ENCODE measurements at places on chromosomes 16 and 17.

DNA sequence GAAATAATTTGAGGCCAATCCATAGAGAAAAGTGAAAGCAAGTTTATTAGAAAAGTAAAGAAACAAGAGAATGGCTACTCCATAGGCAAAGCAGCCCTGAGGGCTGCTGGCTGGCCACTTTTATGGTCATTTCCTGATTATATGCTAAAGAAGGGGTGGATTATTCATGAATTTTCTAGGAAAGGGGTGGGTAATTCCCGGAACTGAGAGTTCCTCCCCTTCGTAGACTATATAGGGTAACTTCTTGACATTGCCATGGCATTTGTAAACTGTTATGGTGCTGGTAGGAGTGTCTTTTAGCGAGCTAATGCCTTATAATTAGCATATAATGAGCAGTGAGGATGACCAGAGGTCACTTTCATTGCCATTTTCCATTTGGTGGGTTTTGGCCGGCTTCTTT is 4.4 kb downstream of the DHRS7B start:
- no peak for DNase-seq

GRCh38 chr16:29256501-29256981 is 150.0 kb downstream of the NPIPB11 start:
- DNase-seq = no peak

DNA sequence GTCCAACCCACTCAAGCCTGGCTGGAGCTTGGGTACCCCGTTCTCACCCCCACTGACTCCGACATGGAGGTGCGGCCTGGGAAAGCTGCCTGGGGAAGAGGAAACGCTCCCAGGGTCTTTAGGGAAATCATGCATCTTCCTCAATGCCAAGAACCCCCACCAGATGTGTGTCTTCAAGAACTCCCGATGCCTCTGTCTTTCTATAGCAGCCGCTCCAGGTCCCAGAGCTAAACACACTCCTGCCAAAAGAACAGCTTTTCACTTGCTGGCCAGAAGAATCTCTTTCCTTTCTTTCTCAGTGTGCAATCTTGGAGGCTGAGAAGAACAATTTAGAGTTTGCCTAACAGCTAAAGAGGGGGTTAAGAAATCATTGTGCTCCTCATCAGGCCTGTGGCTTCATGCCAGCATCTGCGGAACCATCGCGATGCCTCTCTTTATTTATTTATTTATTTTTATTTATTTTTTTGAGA is 41.1 kb upstream of the MTSS2 start:
- DNase-seq = peak; percentile 96

DNA sequence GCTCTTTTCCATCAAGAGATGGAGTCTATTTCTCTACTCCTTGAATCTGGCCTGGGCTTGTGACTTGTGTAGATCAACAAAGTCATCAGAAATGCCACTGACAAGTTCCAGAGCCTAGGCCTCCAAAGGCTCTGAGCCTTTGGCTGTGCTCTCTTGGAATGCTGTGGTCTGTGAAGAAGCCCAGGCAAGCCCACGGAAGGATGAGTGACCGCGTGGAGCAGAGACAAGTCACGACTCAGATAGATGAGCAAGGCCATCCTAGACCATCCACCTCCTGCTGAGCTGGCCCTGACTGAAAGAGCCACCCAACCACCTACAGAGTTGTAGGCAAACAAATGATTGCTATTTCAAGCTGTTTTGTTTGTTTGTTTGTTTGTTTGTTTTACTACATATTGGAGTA is 11.6 kb upstream of the ICAM2 start:
- no peak for DNase-seq

GRCh38 chr17:40093580-40094201 is 6.7 kb downstream of the NR1D1 start:
- DNase-seq = peak; percentile 32

DNA sequence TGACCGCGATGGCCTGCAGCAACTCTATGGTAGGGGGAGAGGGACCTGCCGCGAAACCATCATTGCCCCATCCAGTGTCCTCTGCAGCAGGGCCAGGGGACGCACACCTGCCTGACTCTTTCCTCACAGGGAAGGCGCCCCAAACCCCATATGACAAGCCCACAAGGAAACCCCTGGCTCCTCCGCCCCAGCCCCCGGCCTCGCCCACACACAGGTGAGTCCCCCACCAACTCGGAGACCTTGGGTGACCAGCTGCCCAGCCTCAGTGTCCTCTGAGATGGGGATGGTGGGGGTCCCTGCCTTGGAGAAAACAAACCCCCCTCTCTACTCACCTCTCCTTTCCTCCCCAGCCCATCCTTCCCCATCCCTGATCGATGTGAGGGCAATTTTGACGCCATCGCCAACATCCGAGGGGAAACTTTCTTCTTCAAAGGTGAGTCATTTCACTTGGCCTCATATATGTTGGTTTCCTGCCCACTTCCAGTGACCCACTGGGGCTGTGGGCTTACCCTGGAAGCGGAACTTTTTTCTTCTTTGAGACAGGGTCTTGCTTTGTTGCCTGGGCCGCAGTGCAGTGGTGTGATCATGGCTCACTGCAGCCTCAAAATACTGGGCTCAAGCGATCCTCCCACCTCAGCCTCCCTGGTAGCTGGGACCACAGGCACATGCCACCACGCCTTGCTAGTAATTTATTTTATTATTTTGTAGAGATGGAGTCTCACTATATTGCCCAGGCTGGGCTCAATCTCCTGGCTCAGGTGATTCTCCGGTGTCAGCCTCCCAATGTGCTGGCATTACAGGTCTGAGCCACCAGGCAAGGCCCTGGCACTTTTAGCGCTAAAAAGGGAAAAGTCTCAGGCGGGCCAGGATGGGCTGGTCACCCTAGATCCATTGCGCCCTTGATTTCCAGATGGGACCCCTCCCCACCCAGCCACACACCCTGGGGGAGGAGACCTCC is 8.0 kb upstream of the IL32 start:
- no peak for DNase-seq

- no peak for DNase-seq
These were observed 19.5 kb downstream of the LRRC75A start for GRCh38 chr17:16472539-16472938.

DNA sequence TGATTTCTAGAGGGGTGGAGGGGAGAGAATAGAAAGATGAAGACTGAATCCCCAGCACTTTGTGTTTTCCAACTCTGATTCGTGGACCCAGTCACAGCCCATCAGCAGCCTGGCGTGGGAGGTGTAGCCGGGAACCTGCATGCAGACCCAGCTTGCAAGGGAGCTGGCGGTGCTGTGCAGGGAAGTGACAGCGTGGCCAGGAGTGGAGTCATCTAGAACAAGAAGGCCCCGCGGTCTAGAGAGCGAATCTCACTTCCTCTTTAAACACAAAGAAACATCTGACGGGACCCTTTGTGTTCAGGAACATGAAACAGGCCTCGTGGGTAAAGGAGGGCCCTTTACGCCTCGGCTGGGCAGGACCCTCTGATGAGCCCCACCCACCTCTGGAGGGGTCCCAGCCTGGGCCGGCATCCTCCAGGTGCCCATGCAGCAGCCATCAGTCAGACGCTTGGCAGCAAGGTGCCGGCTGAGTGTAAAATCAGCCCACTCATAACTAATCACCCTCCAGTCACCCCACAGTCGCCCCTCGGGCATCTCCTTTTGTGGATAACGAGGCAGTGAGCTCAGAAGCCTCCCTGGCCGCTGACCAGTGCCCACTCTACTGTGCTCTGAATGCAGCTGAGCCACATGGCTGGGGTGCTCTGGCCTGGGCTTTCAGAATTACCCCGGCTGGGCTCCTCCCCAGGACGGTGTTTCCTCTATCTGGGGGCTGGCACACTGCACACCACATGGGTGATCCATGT is 4.4 kb downstream of the SNAI3 start:
- peak; percentile 41 for DNase-seq

DNA sequence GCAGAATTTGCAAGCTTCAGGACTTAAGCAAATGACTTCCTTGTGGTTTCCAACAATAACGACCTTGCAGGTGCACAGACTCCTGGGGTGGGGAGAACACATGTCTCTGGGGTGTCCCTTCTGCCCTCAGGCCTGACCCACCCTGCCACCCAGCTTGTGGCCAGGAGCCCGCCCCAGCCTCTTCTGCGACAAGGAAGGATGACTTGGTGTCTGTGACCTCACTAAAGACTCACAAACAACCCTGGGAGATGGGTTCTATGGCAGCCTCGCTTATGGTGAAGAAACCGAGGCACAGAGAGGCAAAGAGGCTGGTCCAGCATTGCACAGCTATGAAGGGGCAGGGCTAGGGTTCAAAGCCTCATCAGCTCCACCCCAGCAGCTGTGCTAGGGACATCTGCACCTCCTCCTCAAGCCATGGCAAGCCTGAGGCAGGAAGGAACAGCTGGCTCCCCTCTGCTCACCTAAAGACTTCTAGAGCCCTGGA is 2.6 kb downstream of the ATP2A3 start:
- no peak for DNase-seq

DNA sequence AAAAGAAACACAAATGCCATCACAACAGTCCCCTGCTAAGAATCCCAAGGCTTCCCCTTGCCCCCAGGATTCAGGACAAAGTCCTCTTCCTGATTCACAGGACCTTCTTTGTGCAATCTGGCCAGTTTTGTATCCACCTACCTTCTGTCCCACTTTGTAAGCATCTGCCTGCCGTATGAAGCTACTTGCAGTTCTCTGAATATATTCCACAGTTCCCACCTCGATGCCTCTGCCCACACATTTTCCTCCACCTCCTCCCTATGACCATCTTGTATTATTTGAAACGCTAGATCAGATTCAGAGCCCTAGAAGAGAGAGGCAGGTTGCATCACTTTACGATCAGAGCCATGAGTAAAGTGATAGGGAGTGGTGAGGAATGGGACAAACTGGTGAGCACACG is 159.2 kb upstream of the XYLT1 start:
- no peak for DNase-seq

DNA sequence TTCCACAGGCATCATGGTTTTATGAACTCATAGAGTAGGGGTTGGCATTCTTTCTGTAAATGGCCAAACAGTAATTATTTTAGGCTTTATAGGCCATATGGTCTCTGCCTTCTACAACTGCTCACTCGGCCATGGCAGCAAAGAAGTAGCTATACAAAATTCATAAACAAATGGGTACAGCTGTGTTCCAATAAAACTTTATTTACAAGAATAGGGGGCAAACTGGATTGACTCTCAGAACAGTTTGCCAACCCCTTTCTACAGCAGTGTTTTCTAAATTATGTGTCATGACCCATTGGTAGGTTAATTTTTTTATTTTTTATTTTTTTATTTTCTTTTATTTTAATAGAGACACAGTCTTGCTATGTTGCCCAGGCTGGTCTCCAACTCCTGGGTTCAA is 20.4 kb downstream of the GOT2 start:
- DNase-seq = no peak

- DNase-seq = no peak
These were observed 21.4 kb downstream of the CDRT4 start for GRCh38 chr17:15446036-15446435.

GRCh38 chr17:43337684-43338428 is 60.9 kb upstream of the ARL4D start:
- no peak for DNase-seq

DNA sequence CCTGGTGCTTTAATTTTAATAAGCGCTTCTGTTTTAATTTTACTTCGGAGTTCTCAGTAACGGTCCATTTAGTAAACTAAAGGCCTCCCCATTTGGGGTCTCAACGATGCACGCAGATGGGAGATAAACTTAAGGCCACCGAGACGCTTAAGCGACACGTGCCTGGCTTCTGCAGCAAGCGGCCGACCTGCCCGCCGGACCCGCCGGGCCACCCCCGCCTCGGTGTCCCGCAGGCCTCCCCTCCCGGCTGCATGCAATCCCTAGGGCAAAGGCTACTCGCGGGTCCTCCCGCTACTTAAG is 592 bp downstream of the GCSH start:
- no peak for DNase-seq

DNA sequence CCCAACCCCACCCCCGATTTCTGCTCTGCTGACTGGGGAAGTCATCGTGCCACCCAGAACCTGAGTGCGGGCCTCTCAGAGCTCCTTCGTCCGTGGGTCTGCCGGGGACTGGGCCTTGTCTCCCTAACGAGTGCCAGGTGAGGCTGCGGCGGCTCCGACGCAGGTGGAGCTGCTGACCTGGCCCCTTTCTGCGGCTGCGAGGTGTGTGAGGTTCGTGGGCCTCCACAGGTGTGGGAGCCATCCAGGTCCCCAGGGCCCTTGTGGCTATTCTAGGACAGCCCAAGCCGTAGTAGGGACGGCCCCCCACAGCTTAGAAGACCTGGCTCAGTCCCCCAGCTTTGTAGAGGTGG is 3.0 kb downstream of the UBE2I start:
- DNase-seq = no peak

GRCh38 chr17:80261159-80261894 is 675 bp downstream of the RNF213 start:
- peak; percentile 69 for DNase-seq

DNA sequence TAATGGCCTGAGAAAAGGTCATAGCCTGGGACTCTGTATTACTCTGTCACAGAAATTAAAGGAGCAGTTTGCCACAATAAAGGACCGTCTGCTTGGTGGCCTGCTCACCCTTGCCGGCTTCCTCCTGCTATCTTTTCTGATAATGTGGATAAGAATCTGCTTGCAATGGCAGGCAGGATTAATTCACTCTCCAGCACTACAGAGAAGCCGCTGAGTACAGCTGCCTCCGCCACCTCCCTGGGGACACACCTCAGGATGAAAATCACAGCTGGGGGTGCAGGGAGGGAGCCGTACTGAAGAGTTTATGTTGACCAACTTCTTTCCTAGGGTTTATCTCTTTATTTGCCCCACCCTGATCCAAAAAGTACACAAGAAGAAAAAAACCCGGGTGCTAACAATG is 245.9 kb upstream of the RPL38 start:
- no peak for DNase-seq

GRCh38 chr16:85090181-85090580 is 22.1 kb downstream of the CIBAR2 start:
- no peak for DNase-seq

GRCh38 chr16:89090182-89090630 is 3.4 kb upstream of the ACSF3 start:
- no peak for DNase-seq

DNA sequence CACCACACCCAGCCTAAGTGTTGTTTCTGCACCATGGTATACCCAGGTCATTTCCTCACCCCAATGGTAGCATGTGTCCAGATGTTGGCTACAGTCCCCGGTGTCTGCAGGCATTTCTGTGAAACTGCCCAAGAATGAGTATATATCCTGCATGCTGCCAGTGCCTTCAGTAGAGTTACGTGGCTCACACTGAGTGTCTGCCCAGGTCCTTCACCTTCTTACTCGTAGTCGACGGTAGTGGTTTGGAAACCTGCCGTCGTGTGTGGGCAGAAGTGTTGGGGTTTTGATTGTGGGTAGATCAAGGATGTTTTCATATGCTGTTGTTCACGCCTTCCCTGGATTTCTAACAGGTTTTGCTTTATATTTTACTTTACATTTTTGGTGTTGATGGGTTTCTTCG is 16.8 kb downstream of the TCF25 start:
- no peak for DNase-seq
